Stimulated activated CD4-positive, alpha-beta T cell treated with anti-CD3 and anti-CD28 coated beads, TNF-alpha, amount 100 ng/mL, for 1 hour (primary cell): ENCODE measurements at places on chromosomes 6 and 20.

DNA sequence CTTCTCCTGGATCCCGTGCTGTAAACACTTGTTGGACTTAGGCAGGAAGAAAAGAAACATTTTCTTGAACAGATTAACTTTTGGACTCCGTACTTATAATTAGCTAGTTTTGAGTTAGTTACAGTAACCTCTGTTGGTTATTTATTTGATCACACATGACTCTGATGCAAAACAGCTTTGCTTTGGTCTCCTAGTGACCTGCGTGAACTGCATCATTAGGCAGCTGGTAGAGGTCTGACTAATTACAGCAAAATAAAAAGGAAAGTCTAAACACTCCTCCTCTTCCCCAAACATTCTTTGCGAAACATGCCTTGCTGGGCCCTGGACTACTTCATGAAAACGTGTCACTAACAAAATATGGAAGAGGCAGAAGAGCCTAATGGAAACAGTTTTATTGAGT, 61.1 kb upstream of the ZFP64 start:
- DNase-seq = no peak

DNA sequence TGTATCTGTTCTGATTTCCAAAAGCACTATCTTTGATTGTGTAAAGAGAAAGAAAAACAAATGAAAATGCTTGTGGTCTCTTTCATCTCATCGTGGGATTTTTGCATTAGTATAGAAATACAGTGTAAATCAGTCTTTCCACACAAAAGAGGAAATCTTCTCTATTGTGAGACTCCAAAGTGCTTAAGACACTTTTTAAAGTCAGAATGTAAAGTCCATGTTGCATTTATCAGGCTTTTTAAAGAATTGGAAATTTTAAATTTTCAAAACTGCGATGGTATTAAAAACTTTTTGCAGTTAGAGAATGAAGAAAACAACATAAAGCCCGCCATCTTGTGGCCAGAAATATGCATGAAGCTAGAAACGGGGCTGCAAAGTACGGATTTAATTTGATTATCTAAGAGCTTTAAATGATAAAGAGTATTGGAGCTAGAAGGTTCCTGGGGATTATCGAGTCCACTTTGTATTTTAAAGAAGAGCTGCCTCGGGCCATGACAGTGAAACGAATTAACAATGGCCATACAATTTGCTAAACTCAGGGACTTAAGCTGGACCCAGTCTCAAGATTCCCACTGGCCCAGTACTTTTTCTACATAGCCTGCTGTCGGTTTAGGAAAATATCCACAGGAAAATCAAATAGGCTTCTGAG, 339.6 kb downstream of the ARHGAP18 start:
- DNase-seq = peak; percentile 6

- DNase-seq = no peak
These were observed 6.1 kb downstream of the EZR start for GRCh38 chr6:158813032-158813431.

GRCh38 chr6:117676577-117677218, 1.4 kb downstream of the NUS1 start:
- no peak for DNase-seq

- DNase-seq = no peak
These were observed 623.3 kb downstream of the CD109 start for GRCh38 chr6:74319292-74319691.

GRCh38 chr6:35419417-35419816, 32.7 kb upstream of the FANCE start:
- DNase-seq = no peak

DNA sequence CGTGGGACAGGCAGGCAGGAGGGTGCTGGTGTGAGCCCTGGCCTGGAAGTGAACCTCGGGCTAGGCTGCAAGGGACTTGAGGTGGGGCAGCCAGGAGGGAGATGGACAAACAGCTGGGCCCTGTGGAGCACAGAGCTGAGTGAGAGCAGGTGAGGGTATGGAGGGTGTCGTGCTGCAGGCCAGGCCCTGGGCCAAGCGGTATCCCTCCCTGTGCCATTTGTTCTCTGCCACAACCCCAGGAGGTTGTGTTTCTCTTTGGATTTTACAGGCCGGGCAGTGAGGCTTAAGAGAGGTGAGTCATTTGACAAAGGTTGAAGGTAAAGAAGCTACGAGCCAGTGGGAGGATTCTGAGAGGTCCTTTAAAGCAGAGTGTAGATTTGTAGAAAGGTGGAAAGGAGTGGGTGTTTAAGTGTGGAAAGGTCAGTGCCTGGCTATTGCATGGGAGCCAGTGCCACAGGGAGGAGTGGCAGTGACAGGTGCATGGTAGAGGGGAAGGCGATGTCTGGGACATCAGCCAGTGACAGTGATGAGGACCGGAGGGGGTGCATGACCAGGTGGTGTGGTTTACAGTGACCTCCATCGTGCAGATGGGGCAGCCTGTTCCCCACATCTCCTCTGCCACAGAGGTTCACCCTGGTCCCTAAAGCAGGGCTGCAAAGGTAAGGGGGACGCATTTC, 39.8 kb downstream of the GMPR start:
- no peak for DNase-seq

- DNase-seq = no peak
These were observed 114.6 kb upstream of the TCF21 start for GRCh38 chr6:133774356-133774755.
